ENCODE measurements at places on chromosomes 1 and 21.

GRCh38 chr1:214615109-214615508, 12.1 kb downstream of the CENPF start:
- no peak for DNase-seq

GRCh38 chr1:221117548-221117951, 238.3 kb downstream of the HLX start:
- no peak for DNase-seq

DNA sequence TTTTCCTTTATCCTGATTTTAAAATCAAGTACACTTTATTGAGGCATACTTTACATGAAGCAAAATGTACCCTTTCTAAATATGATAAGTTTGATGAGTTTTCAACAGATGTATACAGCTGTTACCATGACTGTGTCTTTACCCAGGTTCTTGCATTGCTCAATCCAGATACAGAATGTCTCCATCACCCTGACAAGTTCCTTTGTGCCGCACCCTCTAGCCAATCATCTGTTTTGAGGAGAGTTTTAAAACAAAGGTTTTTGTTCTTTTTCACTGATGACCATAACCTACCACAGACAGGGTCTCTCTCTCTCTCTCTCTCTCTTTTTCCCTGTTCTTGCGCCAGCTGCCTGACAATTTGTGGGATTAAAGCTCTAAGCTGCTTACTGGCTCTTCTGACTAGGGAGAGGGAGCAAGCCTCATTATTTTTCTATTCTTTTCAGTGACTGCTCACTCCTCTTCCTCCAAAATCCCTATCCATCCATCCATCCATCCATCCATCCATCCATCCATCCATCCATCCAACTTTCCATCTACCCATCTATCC, 1.2 kb upstream of the KCNE1 start:
- no peak for DNase-seq

DNA sequence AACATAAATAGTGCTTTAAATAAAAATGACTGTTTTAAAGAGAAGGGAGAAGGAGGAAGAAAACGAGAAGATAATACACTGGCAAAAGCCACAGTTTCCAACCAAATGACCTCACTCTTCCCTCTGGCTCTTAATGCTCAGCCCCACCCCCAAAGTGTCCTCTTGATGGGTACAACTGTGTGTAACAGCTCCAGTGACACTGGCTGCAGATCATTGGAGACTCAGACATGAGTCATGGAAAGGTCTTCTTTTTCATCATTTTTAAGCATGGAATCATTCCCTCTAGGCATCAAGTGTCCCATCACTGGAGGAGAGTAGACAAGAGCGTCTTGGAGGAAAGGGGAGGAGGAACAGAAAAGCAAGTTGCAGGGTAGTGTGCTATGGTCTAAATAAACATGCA, 333.0 kb downstream of the PAPPA2 start:
- DNase-seq, result no peak

DNA sequence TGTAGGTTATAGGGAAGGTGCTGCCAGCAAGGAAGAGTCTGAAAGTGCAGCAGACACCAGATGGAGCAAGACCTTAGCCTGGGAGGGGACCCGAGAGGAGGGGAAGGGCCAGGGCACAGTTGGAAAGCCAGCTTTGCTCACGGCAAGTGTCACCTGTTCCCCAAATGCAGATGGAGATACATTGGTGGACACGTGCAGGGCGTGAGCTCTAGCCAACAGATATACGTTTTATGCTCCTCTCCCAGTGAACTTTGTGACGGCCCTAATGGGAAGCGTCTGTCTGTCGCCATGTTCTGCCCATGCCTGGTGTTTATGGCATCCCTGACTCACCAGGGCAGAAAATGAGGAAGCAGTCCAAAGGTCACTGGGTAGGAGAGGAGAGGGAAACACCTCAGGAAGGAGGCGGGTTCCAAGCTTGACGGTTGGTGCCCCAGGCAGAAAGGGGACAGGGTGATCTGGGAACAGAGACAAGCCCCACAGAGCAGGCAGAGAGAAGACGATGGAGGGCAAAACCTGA, 7.6 kb downstream of the GPA33 start:
- DNase-seq, result no peak

DNA sequence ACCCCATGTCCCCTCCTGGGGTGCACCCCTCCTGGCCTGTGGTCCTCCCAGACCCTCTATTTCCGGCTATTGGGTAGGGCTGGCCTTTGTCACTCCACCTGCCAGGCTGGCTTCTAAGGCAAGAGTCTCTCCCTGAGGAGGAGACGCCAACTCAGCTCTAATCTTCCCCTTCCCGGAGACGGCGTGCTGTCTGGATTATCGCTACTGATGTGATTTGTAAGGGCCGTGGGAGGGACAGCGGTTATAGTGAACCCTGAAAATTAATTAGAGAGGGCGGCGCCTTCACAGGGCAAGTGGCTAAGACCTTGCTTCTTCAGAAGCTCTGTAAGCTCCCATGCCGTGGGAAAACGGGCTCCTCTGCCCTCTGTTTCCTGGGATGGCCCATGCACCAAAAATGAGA, 207.0 kb upstream of the VAMP3 start:
- no peak for DNase-seq

DNA sequence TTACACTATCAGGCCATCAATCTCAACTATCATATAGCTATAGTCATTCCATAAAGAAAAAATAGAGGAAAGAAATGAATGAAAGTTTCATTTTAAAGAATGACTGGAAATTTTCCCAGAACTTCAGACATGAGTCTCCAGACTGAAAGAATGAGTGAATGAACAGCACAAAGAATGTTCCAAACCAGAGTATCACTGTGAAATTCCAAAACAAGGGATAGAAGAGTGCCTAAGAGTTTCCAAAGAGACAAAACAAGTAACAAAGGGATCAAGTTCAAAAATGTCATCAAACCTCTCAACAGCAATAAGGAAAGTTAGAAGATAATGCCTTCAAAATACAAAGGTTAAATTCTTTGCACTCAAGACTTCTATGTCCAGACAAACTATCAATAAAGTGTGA, 114.9 kb downstream of the DENND1B start:
- no peak for DNase-seq

DNA sequence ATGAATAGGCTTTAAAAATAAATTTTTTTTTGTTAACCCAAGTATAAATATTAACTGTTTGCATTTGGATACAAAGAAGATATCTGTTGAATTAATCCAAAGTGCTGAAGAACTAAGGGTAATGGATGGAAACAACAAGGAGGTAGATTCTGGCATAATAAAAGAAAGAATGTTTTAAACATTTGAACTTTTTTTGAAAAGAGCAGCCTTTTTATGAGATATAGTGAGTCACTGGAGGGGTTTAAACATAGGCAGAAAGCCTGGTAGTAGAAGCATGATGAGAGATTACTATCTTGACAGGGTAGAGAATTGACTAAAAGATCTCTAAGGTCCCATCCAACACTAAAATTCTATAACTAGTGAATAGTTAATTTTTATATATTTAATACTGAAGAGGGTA, 2.7 kb downstream of the MIER1 start:
- no peak for DNase-seq

GRCh38 chr1:157157501-157158190, 19.5 kb upstream of the ETV3 start:
- DNase-seq, result no peak

GRCh38 chr1:157696966-157697628, 3.5 kb downstream of the FCRL3 start:
- no peak for DNase-seq

DNA sequence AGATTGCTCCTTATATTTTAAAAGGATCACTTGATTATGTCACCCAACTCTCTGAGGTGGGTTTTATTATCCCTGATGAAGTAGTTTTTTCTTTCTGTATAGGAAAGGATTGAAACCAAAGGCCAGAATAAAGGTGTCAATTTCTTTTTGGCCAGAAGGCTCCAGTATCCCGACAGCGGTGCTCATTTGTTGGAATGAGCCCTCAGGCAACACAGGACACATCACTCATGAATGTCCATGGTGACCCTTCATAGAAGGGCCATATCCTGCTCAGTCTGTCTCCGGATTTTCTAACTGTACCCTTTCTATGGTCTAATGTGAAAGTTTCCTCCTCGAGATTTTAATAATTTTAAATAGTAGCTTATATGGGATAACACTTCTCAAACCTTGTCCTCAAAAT, 171.3 kb upstream of the USP24 start:
- no peak for DNase-seq

GRCh38 chr1:15707239-15707925, 23.3 kb downstream of the PLEKHM2 start:
- no peak for DNase-seq

GRCh38 chr1:89566761-89567174, 42.1 kb downstream of the LRRC8B start:
- no peak for DNase-seq

- DNase-seq, result no peak
Observed at GRCh38 chr1:227790868-227791267, 24.6 kb upstream of the PRSS38 start.

DNA sequence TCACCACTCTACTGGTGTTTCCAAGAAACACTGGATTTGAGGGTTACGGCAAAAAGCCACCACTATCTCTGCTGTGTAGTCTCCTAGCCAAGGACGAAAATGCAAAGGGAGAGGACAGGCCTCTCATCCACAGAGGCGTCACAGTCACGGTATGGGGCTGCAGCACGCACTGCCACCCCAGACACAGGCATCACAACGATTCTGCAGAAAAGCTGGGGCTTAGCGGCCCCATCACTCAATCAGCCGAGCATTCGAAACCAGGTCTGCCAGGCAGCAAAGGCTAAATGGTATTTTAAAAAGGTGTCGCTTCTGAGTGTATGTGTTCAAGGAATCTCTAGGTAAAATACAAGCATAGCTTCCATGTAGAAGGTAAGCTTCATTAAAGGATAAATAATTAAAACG, 1.4 kb downstream of the RIPK4 start:
- no peak for DNase-seq

DNA sequence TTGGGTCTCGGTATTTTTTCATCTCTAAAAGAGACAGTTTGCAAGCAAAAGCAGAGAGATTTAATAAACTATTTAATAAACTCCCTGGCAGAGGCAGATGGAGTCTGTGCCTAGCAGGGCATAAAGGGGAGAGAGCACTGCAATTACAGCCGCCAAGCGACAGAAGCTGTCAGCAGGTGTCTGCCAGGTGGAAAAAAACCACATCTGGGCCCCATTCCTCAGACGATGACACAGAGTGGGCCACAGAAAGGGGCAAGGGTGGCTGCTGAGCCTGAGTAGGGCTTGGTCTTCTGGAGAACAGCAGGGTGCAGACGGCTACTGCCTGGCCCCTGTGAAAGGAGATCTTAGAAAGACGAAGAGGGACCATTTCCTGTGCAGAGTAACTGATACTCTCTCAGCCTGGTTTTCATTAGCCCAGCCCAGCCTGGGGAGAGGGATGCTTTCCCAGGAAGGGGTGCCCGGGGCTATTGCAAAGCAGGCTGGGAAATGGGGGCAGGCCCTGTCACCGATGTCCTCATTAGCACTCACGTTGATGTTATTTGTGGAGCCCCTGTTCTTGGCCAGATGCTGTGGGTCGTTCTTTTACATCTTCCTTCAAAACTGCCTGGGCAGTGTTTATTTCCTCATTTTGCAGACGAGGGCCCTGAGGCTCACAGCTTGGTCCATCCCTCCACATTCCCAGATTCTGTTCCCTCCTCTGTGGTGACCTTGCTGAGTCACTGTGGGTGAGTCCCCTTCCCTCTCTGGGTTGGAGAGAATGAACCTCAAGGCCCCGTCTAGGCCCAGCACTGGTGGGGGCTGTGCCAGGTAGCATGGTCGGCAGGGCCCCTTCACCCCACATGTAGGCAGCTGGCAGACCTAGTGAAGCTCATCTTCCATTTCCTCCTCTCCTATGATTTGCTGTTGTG, 472.7 kb downstream of the PTPRU start:
- no peak for DNase-seq

DNA sequence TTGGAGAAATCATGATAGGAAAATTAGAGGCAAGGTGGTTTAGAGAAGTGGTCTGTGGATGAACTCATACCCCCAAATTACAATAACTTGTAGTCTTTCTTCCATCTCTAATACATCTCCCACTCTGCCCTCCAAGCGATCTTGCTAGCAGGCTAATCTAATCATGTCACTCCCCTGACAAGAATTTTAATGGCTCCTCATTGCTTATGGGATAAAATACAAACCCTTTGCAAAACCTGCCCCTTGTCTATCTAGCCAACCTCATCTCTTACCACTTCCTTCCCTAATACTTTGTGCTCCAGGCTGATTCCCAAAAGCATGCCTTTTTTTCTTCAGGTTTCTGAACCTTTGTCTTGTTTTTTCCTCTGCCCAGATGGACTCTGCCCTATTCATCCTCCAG, 71.3 kb upstream of the LRRN2 start:
- no peak for DNase-seq

- no peak for DNase-seq
Observed at GRCh38 chr1:247338723-247339275, 7.1 kb upstream of the ZNF496 start.

- no peak for DNase-seq
Observed at GRCh38 chr1:66641891-66642473, 108.0 kb downstream of the SGIP1 start.

DNA sequence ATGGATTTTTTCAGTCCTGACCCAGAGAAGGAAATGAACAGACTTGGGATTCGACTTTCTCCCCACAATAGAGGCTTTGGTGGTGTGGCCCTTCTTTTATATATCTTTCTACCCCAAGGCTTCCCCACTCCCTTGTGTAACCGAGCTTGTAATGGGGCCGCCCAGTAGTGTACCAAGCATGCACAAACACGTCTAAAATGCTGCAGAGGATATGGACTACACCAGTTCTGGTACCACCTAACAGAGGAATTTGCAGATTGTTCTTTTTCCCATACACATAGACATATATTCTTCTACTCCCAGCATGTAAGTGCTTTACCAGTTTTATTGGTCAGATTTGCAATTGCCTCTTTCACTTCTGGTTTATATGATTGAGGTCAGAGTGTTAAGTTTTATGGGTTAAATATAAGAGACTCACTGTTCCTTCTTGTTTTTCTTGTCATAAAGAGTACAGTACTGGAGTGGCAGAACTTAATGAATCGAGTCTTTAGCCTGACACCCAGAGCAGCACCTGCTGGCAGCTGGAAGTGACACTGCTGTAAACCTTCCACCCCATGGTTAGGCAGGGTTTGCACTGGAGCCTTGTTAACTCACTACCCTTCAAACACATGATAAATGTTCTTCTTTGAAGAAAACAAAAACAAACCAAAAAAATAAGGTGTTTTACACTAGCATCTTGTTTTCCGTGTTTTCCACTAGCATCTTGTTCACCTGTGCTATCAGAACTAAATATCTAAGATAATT, 198.6 kb downstream of the PTPRC start:
- no peak for DNase-seq

DNA sequence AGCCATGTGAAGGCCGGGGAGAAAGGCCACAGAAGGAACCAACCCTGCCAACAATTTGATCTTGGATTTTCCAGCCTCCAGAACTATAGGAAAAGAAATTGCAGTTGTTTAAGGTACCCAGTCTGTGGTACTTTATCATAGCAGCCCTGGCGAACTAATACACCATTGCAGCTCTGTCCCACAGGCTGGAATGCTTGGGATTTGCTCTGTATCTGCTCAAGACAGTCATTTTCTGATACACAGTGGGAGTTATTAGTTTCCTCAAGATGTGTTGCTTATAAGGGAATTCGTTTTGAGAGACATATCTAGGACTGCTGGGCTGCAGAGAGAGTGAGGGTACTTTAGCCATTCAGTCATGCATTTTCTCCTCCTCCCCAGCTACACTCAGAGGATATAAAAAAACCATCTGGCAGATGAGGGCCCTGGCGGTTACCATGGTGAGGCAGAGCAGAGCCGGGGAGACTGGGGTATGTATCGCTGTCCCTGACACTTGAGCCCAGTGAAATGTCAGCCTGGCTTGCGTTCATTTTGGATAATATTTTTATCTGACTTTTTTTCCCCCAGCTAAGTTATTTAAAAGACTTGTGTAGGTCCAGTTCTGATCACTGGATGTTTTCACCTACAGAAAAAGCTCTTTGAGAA, 104.6 kb downstream of the DIRAS3 start:
- no peak for DNase-seq

GRCh38 chr1:147542569-147542897, 1.2 kb downstream of the BCL9 start:
- DNase-seq, result no peak

Measured in T-helper 1 cell (primary cell).